A549 treated with Hydrocortisone at 1 μM for 4 hours (cell line): ENCODE measurements at places on chromosomes 6 and 20. TPM values are rescaled to one million over a fixed set of nuclear protein-coding genes. Genes with fewer than 3 reads are reported as not detected.

GTSF1L gene
- not detected in 5 replicates for total RNA-seq

C20orf202 gene
- total RNA-seq: 0.07 TPM in 1 of 5 replicates, not detected in the others

SALL4 gene
- total RNA-seq: 1.0 to 2.0 TPM (median 1.5 TPM) in 5 replicates

MYCT1 gene
- 0.02 to 0.07 TPM in 2 of 5 replicates, not detected in the others for total RNA-seq

SLC26A8 gene
- 0.10 TPM in 1 of 5 replicates, not detected in the others for total RNA-seq

PPIL4 gene
- 11.6 to 20.6 TPM (median 13.4 TPM) in 5 replicates for total RNA-seq

FAM217A gene
- total RNA-seq: not detected in 5 replicates
